ENCODE measurements at places on chromosomes 12 and 14.

- DNase-seq, result no peak
These were observed 68.9 kb downstream of the ALG10B start for GRCh38 chr12:38385486-38385885.

- peak; percentile 10 for DNase-seq
These were observed 2.4 kb upstream of the TCL1B start for GRCh38 chr14:95683793-95684192.

- no peak for DNase-seq
These were observed 152.1 kb downstream of the ITPR2 start for GRCh38 chr12:26680727-26681455.

GRCh38 chr14:105091054-105091516 lies 25.9 kb upstream of the GPR132 start:
- DNase-seq, result no peak

DNA sequence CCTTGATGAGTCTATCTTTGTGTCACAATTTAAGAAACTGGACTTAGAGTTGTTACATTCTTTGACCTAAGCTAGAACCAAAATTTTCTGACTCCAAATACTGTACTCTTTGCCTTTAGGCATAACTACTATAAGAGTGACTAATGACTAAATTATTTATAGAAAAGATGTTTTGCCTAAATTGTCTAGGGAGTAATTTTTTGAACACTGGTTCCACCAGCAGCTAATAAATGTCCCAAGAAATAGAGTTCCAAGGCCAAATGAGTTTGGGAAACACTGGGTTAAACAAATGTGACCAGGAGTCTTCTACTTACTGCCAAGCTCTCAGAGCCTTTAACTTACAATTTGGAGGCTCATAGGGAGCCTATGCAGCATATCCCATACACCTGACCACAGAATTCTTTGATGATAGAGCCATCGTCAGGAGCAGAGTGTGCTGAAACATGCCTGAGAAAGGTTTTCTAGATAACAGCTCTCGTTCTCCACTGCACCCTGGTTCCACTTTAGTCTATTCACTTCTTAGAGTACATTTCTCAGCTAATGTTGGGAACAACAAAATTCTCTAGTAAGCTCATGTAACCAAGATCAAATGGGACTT lies 215.9 kb upstream of the HMGA2 start:
- no peak for DNase-seq

DNA sequence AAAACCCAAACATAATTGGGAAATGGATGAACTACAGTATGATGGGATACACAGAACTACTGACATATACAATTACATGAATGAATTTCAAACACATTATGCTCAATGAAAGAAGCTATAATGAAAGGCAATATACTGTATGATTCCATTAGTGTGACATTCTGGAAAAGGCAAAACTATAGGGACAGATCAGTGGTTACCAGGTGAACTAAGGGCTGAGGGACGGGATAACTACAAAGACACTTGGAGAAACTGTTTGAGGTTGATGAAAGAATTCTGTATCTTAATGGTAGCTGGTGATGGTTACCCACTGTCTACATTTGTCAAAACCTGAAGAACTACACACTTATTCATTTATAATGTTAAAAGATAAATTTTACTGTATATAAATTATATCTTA lies 7.7 kb downstream of the ZFC3H1 start:
- no peak for DNase-seq

DNA sequence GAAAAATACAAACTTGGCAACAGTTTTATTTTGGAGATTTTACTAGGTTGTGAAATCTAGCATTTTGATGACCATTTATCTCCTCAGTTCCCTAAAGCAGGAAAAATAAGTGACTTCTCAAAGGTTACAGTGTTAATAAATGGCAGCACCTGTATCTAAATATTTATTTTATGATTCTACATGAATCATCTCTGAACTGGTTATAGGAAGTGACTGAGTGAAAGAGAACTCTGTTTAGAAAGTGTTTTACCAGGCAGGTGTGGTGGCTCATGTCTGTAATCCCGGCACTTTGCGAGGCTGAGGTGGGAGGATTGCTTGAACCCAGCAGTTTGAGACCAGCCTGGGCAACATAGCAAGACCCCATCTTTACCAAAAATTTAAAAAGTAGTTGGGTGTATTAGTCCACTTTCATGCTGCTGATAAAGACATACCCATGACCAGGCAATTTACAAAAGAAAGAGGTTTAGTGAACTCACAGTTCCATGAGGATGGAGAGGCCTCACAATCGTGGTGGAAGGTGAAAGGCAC lies 26.3 kb downstream of the MIPOL1 start:
- no peak for DNase-seq
